ENCODE measurements at places on chromosomes 16 and 17. TPM values are rescaled to one million over a fixed set of nuclear protein-coding genes. Genes with fewer than 3 reads are reported as not detected.

SMG1 gene
- total RNA-seq, result 41.1 TPM

GRCh38 chr16:49292413-49292812 lies 10.8 kb upstream of the CBLN1 start:
- H3K27me3 ChIP-seq, result no peaks in the 10 kb centered on the region
- no peak overlapping the region for H3K4me3 ChIP-seq

GRCh38 chr16:29650771-29651170 lies 12.3 kb upstream of the SPN start:
- no peak overlapping the region for H3K4me3 ChIP-seq
- H3K36me3 ChIP-seq, result no peaks in the 10 kb centered on the region
- DNase-seq, result no peak
- no peak overlapping the region for H3K27ac ChIP-seq
- no peaks in the 10 kb centered on the region for H3K4me1 ChIP-seq

DNA sequence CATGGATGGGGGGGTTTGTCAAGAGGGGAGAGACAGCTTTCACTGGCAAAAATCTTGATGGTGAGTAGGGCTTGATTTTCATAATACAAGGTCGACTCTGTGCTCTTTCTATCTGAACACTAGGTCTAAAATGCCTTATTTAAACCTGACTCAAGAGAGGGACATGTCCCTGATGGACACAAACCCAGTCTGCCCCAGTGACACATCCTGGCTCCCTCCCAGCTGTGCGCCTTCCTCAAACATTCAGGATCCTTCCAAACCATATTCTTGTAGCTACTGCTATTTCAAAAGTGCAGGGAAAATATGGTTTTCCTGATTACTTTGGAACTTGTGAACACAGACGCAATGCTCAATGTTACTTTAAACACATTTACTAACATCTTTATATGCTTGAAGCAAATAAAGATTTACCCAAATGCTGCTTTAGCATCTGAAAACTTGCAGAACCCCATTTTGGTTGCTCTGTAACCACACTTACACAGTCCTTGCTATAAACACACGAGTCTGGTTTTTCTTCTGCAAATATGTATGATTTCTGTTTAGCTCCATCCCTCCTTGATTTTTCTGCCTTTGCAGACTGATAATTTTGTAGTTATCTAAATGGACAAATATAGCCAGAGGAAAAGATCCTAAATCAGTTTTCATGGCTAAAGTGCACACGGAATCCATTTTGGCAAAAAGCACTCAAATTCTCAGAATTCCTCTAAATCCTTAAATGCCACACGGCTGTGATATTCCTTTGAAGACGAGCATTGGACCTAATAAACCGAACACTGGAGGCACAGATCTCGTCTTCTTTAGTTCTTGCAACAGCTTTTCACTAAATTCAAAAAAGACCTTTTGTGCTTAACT lies 499.9 kb upstream of the ZFHX3 start:
- H3K27ac ChIP-seq, result no peak overlapping the region
- no peaks in the 10 kb centered on the region for H3K4me1 ChIP-seq
- H3K27me3 ChIP-seq, result no peaks in the 10 kb centered on the region
- peak overlapping the region; percentile 15 for H3K4me3 ChIP-seq
- H3K36me3 ChIP-seq, result no peaks in the 10 kb centered on the region
- DNase-seq, result no peak

DNA sequence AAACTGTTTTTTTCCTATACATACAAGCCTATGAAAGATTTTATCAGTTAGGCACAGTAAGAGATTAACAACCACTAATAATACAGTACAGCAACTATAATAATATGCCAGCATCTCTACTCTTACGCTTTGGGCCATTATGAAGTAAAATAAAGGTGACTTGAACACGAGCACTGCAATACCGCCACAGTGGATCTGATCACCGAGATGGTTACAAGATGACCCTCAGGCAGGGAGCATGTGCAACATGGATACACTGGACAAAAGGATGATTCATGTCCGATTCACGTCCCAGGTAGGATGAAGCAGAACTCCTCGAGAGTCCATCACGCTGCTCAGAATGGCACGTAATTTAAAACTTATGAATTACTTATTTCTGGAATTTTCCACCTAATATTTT lies 10.5 kb downstream of the PELP1 start:
- DNase-seq, result no peak
- no peak overlapping the region for H3K27ac ChIP-seq
- H3K36me3 ChIP-seq, result peaks cover 14% of the 10 kb centered on the region

- no peaks in the 10 kb centered on the region for H3K4me1 ChIP-seq
- H3K36me3 ChIP-seq, result no peaks in the 10 kb centered on the region
- no peaks in the 10 kb centered on the region for H3K27me3 ChIP-seq
- H3K4me3 ChIP-seq, result no peak overlapping the region
These were observed 12.3 kb downstream of the CPNE2 start for GRCh38 chr16:57104706-57105105.

TBC1D26 gene
- total RNA-seq, result 0.12 TPM

DNA sequence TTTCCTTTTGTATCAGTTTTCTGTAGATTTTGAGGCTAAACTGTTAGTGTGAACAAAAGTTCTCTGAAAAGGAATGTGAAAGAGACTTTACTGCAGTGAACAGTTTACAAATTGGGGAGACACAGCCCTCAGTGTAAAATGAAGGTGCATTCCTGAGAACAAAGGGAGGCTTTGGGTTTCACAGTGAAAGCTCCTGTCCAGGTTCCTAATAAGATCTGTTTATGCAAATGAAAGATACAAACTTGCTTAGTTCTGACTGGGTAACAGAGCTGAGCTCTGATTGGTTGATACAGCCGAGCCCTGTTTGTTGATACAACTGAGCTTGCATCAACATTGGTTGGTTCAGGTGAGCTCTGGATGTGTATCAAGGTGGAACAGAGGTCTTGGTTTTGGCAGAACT lies 8.3 kb upstream of the CDRT15 start:
- peak; percentile 1 for DNase-seq
- no peaks in the 10 kb centered on the region for H3K4me1 ChIP-seq
- no peaks in the 10 kb centered on the region for H3K36me3 ChIP-seq
- no peaks in the 10 kb centered on the region for H3K27me3 ChIP-seq

RHOT2 gene
- 41.0 TPM for total RNA-seq

DNA sequence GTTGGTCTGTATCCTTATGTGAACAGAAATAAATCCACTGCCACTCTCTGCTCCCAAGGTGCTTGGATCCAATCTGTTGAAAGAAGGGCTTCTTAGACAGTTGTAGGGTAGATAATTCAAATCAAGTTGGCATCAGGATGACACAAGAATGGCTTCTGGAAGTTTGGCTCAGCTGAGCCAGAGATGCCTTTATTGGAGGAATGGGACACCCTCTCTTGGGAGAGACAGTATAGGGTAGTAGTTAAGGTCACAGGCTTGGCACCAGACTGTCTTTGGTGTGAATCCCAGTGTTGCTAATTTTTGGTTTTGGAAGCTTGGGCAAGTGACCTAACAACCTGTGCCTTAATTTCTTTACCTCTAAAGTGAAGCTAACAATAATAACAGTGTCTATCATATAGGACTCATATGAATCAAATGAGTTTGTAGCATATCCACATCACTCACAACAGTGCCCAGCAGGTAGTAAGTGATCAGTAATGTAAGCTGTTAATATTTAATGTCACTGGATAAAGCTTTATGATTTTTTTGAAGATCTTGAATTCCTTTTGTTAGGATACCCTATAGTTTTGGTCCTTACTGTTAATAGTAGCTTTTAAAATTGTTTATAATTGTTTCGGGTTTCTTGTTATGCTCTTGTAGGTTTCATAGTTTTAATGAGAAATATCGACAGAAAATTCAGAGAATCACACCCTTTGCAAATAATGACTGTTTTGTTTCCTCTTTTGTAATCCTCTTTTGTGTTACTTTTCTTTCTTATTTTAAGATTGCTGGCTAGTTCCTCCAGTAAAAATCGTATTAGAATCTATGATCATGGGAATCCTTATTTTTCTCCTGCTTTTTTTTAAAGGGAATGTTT lies 19.1 kb downstream of the ZNRF1 start:
- DNase-seq, result no peak
- no peaks in the 10 kb centered on the region for H3K27me3 ChIP-seq
- H3K4me1 ChIP-seq, result no peaks in the 10 kb centered on the region

DNA sequence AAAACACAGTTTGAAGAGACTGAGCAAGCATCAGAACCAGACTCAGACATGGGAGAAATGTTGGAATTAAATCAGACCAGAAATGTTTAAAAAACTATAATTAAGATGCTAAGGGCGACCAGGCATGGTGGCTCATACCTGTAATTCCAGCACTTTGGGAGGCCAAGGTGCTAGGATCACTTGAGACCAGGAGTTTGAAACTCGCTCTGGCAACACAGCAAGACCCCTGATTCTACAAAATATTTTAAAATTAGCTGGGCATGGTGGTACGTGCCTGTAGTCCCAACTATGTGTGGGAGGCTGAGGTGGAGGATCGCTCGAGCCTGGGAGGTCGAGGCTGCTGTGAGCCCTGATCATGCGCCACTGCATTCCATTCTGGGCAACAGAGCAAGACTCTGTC lies 160.3 kb downstream of the COPRS start:
- no peaks in the 10 kb centered on the region for H3K36me3 ChIP-seq
- H3K4me1 ChIP-seq, result no peaks in the 10 kb centered on the region
- no peak for DNase-seq
- no peak overlapping the region for H3K27ac ChIP-seq
- no peaks in the 10 kb centered on the region for H3K27me3 ChIP-seq
- H3K4me3 ChIP-seq, result no peak overlapping the region

- no peak for DNase-seq
- H3K27ac ChIP-seq, result no peak overlapping the region
- H3K36me3 ChIP-seq, result no peaks in the 10 kb centered on the region
- no peaks in the 10 kb centered on the region for H3K27me3 ChIP-seq
These were observed 30.4 kb downstream of the ERN1 start for GRCh38 chr17:64099543-64099942.

DNA sequence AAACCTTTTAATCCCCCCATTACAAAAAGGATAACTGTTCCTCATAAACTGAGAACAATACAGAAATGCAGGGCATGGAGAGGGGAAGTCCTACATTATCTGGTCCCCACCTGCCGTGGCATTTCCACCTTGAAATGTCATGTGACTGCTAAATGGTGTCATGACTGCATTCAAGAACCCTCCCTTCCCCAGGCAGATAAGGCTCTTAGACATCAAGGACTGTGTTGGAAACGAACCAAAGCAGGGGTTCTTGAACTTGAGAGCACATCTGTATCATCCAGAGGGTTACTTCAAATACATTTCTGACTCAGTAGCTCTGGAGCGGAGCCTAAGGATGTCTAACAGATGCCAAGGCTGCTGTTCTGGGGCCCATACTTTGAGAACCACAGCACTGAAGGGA lies 18.4 kb downstream of the CMTM3 start:
- no peaks in the 10 kb centered on the region for H3K27me3 ChIP-seq
- no peak overlapping the region for H3K4me3 ChIP-seq
- H3K4me1 ChIP-seq, result peaks cover 29% of the 10 kb centered on the region
- DNase-seq, result no peak

PRSS22 gene
- total RNA-seq, result not detected

SYCE1L gene
- 0.49 TPM for total RNA-seq

- H3K4me1 ChIP-seq, result no peaks in the 10 kb centered on the region
- H3K36me3 ChIP-seq, result no peaks in the 10 kb centered on the region
- DNase-seq, result peak; percentile 53
- no peak overlapping the region for H3K27ac ChIP-seq
- H3K4me3 ChIP-seq, result peak overlapping the region; percentile 37
- H3K27me3 ChIP-seq, result no peaks in the 10 kb centered on the region
These were observed 14.7 kb downstream of the DLG4 start for GRCh38 chr17:7204828-7205461.

DNA sequence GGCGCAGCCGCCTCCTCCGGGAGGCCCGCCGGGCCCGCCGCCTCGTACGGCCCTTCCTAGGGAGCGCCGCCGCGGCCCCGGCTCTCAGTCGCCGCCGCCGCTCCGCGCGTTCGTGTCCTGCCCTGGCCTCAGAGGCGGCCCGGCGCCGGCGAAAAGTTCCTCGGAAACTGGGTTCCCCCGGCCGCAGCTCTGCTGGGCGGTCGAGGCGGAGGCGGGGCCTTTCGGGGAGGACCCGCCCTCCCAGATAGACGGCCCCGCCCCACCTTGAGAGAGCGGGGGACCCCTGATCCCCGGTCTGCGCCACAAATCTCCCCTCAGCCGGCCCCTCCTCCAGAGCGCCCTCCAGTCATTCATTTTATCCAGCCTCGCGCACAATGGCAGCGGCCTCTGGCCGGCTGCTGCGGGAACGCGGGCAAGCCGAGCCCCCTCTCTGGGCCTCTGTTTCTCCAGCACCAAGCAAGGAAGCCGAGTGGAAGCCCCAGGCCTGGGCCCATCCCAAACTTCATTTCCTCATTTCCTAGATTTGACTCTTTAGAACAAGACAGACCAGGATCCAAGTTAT lies at the start of gene SREBF1:
Gene SREBF1 (minus strand): TSS at position 169 of the 562 bp plus-strand sequence. CDS start 169 bp downstream, outside the sequence.
- H3K4me1 ChIP-seq, result peaks cover 29% of the 10 kb centered on the region
- no peaks in the 10 kb centered on the region for H3K27me3 ChIP-seq
- peak within 1 kb of the TSS; percentile 82 for H3K4me3 ChIP-seq
- peak; percentile 89 for DNase-seq
- no peaks in the 10 kb centered on the region for H3K36me3 ChIP-seq

- peaks cover 4% of the 10 kb centered on the region for H3K4me1 ChIP-seq
- DNase-seq, result peak; percentile 12
- no peak overlapping the region for H3K4me3 ChIP-seq
- no peaks in the 10 kb centered on the region for H3K36me3 ChIP-seq
- no peaks in the 10 kb centered on the region for H3K27me3 ChIP-seq
These were observed 393.7 kb upstream of the DYNLRB2 start for GRCh38 chr16:80147026-80147655.

CCL2 gene
- 5.3 TPM for total RNA-seq

- H3K27me3 ChIP-seq, result 0 out of 2 replicates have a peak, but pooled peaks cover 5% of the 10 kb centered on the region
- H3K4me1 ChIP-seq, result peaks cover 12% of the 10 kb centered on the region
- H3K4me3 ChIP-seq, result no peak overlapping the region
- H3K27ac ChIP-seq, result no peak overlapping the region
These were observed 1622.3 kb downstream of the CDH8 start for GRCh38 chr16:60413969-60414368.

DRG2 gene
- total RNA-seq, result 69.1 TPM

AIPL1 gene
- total RNA-seq, result not detected

GRCh38 chr17:44914698-44915271 lies 515 bp downstream of the GFAP start:
- no peak for DNase-seq
- H3K4me1 ChIP-seq, result peaks cover 12% of the 10 kb centered on the region
- H3K27ac ChIP-seq, result no peak overlapping the region
- no peaks in the 10 kb centered on the region for H3K27me3 ChIP-seq

AOC3 gene
- 0.34 TPM for total RNA-seq

DNA sequence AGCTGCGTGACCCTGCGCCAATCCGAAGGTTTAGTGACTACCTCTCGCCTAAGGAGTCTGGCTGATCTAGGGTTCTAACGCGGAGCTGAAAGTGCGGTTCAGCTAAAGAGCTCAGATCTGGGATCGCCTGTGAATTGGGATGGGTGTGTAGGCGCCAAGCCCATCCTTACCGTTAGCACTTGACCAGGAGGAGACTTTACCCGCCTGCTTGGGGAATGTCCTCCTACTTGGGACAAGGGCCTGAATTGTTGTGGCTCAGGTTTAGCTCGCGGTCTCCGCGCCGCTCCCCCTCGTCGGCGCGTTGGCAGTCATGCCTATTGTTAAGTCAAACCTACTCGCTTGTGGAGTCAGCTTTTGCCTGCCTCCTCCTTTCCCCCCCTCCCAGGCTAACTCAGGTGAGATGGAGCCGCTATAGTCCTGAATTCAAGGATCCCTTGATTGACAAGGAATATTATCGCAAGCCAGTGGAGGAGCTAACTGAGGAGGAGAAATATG lies 480 bp downstream of the MRPS7 start:
- H3K36me3 ChIP-seq, result peaks cover 21% of the 10 kb centered on the region
- H3K27me3 ChIP-seq, result no peaks in the 10 kb centered on the region
- peak; percentile 48 for DNase-seq
- peak overlapping the region; percentile 99 for H3K27ac ChIP-seq
- peaks cover 6% of the 10 kb centered on the region for H3K4me1 ChIP-seq
- H3K4me3 ChIP-seq, result peak overlapping the region; percentile 93

- no peak overlapping the region for H3K27ac ChIP-seq
- no peaks in the 10 kb centered on the region for H3K4me1 ChIP-seq
- no peak for DNase-seq
- no peaks in the 10 kb centered on the region for H3K36me3 ChIP-seq
- H3K27me3 ChIP-seq, result no peaks in the 10 kb centered on the region
- H3K4me3 ChIP-seq, result no peak overlapping the region
These were observed 14.3 kb upstream of the ARL4D start for GRCh38 chr17:43384476-43384862.

All from SJCRH30 (cell line).